ENCODE measurements at places on chromosomes 2 and 18. TPM values are rescaled to one million over a fixed set of nuclear protein-coding genes. Genes with fewer than 3 reads are reported as not detected.

GALNT14 gene
- 47.8 TPM for total RNA-seq

SLC66A3 gene
- 32.9 TPM for total RNA-seq

INPP5D gene
- 0.70 TPM for total RNA-seq

SAP130 gene
- total RNA-seq: 10.8 TPM

TMEM247 gene
- total RNA-seq: not detected

Measured in A549 treated with Mapracorat at 1 μM for 4 hours (cell line).